ENCODE measurements at places on chromosomes 3 and 15. TPM values are rescaled to one million over a fixed set of nuclear protein-coding genes. Genes with fewer than 3 reads are reported as not detected.

GRCh38 chr15:39823634-39824033 lies 41.0 kb upstream of the FSIP1 start:
- no peak overlapping the region for H3K4me3 ChIP-seq
- no peaks in the 10 kb centered on the region for H3K36me3 ChIP-seq
- no peak overlapping the region for H3K27ac ChIP-seq
- no peak for DNase-seq
- peaks cover 2% of the 10 kb centered on the region for H3K27me3 ChIP-seq

DNA sequence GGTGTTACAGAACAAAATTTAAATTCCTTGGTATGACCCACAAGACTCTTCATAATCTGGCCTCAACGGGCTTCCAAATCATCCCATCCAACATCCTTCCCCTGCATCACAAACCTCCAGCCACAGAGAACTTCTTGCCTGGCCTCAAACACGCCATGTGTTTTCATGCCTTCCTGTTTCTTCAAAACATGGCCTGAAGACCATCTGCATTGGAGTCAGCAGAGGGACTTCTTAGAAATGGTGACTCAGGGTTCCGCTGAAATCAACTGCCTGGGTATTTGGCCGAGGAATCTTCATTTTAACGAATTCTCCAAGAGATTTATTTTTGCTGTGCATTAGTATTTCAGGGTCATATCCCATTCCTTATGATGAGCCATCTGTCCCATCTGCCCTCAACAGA lies 138.1 kb upstream of the RAP2B start:
- H3K27ac ChIP-seq = no peak overlapping the region
- DNase-seq = no peak
- no peaks in the 10 kb centered on the region for H3K27me3 ChIP-seq
- no peaks in the 10 kb centered on the region for H3K4me1 ChIP-seq
- H3K4me3 ChIP-seq = no peak overlapping the region

DNA sequence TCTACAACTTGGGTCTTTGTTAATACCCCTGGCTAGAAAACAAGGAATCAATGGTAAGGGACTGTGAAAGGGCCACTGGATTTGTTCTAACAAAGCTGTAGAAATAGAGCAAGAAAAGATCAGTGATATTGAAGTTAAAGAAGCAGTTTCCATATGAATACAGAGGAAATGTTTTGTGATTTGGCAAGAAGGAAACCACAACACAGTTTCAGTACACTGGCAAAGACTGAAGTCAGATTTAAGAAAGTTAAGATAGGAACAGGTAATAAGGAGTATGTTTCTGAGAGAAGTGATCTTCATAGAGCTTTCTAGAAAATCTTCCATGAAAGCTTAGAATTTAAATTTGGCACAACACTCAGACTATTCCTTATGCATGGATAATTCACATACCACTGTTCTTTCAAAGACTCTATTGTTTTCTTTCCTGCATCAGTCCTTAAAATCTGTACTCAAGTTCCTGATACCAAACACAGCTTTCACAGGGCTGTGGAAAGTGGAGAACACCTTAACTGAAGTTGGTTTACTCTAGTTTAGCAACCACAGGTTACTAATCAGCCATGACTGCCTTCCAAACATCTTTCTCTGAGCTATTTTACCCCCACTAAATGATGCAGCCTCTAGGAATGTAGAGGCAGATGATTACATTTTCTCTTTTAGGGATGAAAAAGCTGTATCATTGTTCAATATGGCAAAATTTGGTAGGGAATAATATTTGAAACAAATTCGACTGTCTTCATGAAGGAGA lies 32.4 kb upstream of the ALCAM start:
- no peaks in the 10 kb centered on the region for H3K4me1 ChIP-seq
- no peaks in the 10 kb centered on the region for H3K36me3 ChIP-seq
- no peak for DNase-seq
- peaks cover 3% of the 10 kb centered on the region for H3K27me3 ChIP-seq

DNA sequence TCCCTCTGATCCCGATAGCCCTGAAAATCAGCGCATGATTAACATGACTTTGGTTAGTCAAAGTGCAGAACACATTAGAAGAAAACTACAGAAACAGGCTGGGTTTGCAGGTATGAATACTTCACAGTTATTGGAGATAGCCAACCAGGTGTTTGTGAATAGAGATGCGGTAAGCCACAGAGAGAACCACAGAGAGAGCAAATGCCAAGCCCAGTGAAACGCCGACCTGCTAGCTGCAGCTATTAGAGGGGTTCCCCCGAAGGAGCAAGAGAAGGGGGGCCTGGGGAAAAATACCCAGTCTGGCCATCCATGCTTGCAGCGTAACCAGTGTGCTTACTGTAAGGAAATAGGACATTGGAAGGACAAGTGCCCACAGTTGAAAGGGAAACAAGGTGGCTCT lies 523.9 kb upstream of the CNTN3 start:
- H3K36me3 ChIP-seq = no peaks in the 10 kb centered on the region
- H3K27me3 ChIP-seq = peaks cover 1% of the 10 kb centered on the region
- H3K4me3 ChIP-seq = no peak overlapping the region
- H3K4me1 ChIP-seq = no peaks in the 10 kb centered on the region
- no peak for DNase-seq

DNA sequence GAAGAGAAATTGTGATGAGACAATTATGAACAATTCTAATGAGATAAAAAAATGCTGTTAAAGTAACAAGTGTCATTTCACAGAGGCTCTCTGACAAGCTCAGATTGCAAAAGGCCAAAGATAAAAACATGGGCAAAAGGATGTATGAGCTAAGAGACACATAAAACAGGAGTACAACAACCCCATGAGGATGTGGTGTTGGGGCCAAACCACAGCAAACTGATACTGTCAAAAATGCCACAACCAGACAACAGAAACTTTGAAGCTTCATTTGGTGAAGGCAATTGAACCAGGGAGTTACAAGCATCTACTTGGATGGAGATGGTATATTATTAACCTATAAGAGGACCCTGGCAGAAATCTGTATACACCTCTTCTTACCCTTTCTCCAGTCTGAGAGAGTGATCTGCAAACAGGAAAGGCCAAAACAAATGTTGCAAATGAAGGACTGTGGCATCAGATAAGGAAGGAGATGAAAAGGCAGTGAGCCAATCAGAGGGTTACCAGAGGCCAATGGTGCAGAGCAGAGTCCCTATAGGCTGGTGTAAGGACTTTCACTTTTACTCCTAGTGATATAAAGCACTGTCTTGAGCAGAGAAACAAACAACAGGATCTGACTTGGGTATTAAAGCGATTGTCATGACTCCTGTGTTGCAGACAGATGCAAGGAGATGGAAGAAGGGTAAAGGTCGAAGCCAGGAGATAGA lies 659.0 kb downstream of the NTRK3 start:
- H3K36me3 ChIP-seq = no peaks in the 10 kb centered on the region
- peaks cover 20% of the 10 kb centered on the region for H3K4me1 ChIP-seq
- H3K27ac ChIP-seq = no peak overlapping the region
- H3K4me3 ChIP-seq = no peak overlapping the region

- H3K36me3 ChIP-seq = no peaks in the 10 kb centered on the region
- DNase-seq = no peak
- H3K4me3 ChIP-seq = no peak overlapping the region
- no peaks in the 10 kb centered on the region for H3K27me3 ChIP-seq
- no peaks in the 10 kb centered on the region for H3K4me1 ChIP-seq
These were observed 938.4 kb upstream of the SEMA6D start for GRCh38 chr15:46778876-46779275.

- H3K4me1 ChIP-seq = no peaks in the 10 kb centered on the region
- H3K27ac ChIP-seq = no peak overlapping the region
- H3K4me3 ChIP-seq = no peak overlapping the region
These were observed 259.4 kb upstream of the PROK2 start for GRCh38 chr3:72044231-72044855.

- H3K36me3 ChIP-seq = peaks cover 13% of the 10 kb centered on the region
- H3K27me3 ChIP-seq = no peaks in the 10 kb centered on the region
- no peak overlapping the region for H3K27ac ChIP-seq
- no peak overlapping the region for H3K4me3 ChIP-seq
- no peaks in the 10 kb centered on the region for H3K4me1 ChIP-seq
These were observed 29.0 kb downstream of the NME9 start for GRCh38 chr3:138300647-138301046.

DNA sequence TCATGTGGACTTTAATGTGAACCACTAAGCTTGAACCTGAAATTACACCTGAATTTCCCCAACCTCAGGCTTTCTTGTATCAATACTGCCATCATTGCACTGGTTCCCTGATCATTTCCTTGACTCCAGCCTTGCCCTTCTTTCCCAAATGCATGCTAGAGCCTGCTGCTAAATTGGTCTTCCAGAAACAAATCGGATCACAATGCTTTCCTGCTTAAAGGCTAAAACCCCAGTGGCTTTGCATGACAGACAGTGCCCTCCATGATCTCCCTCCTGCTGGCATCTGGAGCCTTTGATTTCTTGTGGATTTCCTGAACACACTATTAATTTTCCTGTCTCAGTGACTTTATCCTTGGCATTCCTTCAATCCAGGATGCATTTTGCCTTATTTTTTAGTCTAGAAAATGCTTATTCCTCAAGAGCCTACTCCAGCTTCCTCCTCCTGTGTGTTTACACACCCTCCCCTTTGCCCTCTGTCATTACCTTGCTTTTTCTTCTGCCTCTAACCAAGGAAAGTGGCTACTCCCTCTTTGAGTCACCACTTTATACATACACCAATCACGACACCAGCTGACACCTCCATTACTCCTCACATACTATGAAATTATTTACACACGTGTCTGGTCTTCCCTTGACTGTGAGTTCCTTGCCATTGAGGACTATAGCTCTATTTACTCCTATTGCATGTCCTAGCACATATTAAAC lies 214.6 kb downstream of the KCNAB1 start:
- no peaks in the 10 kb centered on the region for H3K36me3 ChIP-seq
- no peak overlapping the region for H3K4me3 ChIP-seq
- H3K27ac ChIP-seq = no peak overlapping the region
- no peak for DNase-seq

- no peaks in the 10 kb centered on the region for H3K4me1 ChIP-seq
- no peak overlapping the region for H3K4me3 ChIP-seq
- H3K27me3 ChIP-seq = no peaks in the 10 kb centered on the region
- DNase-seq = no peak
These were observed 898.8 kb downstream of the NTRK3 start for GRCh38 chr15:87357637-87358313.

Gene P2RY14
- polyA plus RNA-seq = 2.8 TPM

Gene CAV3
- polyA plus RNA-seq = not detected

Gene SLC38A3
- not detected for polyA plus RNA-seq

DNA sequence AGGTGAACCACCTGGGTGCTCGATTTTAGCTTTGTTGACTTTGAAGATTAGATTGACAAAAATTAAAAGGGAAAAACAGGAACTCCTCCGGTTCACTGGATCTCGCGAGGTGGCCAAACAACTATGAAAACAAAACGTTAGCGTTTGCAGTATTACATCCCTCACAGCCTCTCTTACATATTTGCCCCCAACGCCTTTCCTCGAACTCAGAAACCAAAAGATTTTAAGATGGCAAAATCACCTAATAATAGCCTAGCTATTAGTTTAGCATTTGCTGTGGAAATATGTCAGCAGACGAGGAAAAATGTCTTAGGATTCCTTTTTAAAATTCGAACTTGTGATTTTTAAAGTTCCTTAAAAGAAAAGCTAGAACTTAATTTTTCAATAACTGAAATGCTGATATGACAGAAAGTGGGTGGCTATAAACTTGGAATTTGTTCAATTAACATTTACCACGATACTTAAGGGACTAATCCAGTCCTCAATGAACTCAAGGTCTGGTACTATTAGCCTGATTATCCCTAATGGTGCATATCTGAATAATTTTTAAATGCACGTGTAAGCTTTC lies 491 bp upstream of the SENP7 start:
- H3K4me1 ChIP-seq = peaks cover 49% of the 10 kb centered on the region
- peaks cover 16% of the 10 kb centered on the region for H3K27me3 ChIP-seq
- H3K36me3 ChIP-seq = peaks cover 4% of the 10 kb centered on the region
- peak overlapping the region; percentile 93 for H3K27ac ChIP-seq

DNA sequence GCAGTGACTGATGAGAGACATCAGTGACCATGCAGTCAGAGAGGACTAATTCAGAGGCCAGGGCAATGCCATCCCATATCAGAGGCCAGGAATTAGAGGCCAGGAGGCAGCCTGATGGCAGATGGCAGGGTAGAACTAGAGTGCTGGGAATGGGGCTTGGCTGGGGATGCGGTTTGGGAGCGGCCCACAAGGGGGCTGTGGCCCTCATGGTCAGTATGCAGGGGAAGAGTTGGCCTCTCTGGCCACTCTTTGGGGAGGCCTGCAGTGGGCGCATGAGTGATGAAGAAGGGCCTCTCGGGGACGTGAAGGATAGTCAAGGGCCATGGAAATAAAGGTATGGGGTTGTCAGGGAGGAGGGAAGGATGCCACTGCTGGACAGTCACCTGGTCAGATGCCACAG lies 101.7 kb downstream of the EEFSEC start:
- no peak for DNase-seq
- H3K27ac ChIP-seq = no peak overlapping the region
- no peak overlapping the region for H3K4me3 ChIP-seq
- H3K4me1 ChIP-seq = peaks cover 16% of the 10 kb centered on the region
- H3K36me3 ChIP-seq = peaks cover 17% of the 10 kb centered on the region

- H3K27ac ChIP-seq = no peak overlapping the region
- H3K36me3 ChIP-seq = no peaks in the 10 kb centered on the region
- H3K4me3 ChIP-seq = no peak overlapping the region
These were observed 7.7 kb upstream of the DCP1A start for GRCh38 chr3:53354945-53355498.

Gene KIF15
- polyA plus RNA-seq = not detected

Gene KLHL40
- polyA plus RNA-seq = not detected

Gene ZNF660
- polyA plus RNA-seq = 2.6 TPM

GRCh38 chr15:29685156-29686078 lies 136.9 kb downstream of the TJP1 start:
- H3K4me1 ChIP-seq = no peaks in the 10 kb centered on the region
- peaks cover 1% of the 10 kb centered on the region for H3K27me3 ChIP-seq
- H3K4me3 ChIP-seq = no peak overlapping the region
- H3K36me3 ChIP-seq = no peaks in the 10 kb centered on the region

Gene CD276
- polyA plus RNA-seq = not detected

DNA sequence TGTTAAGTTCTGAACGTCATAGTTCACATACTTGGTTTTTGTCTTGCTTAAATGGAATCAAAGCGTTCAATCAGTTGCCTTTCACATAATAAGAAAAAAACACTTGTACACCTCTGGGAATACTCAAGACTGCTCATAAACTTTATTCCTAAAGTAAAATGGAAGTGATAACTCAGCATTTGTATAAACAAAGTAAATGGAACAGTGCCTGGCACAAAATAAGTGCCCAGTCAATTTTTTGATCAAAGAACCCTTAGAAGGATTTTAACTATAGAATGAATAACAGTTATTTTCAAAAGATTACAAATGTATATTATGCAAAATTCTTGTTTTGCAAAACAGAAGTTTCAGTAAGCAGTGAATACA lies 1.3 kb downstream of the RAB5A start:
- H3K4me1 ChIP-seq = peaks cover 80% of the 10 kb centered on the region
- peaks cover 13% of the 10 kb centered on the region for H3K27me3 ChIP-seq

- H3K4me3 ChIP-seq = no peak overlapping the region
- DNase-seq = no peak
- H3K27ac ChIP-seq = no peak overlapping the region
These were observed 2.2 kb downstream of the FAM174B start for GRCh38 chr15:92653366-92653765.

Gene RASGRF1
- not detected for polyA plus RNA-seq

GRCh38 chr3:187702507-187703033 lies at the start of gene RTP2:
Gene RTP2 (minus strand): TSS chr3:187702557. CDS start chr3:187702128, 429 bp downstream.
- no peaks in the 10 kb centered on the region for H3K36me3 ChIP-seq
- H3K27me3 ChIP-seq = peaks cover 3% of the 10 kb centered on the region
- H3K27ac ChIP-seq = no peak within 1 kb of the TSS
- no peaks in the 10 kb centered on the region for H3K4me1 ChIP-seq

- H3K4me3 ChIP-seq = no peak overlapping the region
- H3K27me3 ChIP-seq = peaks cover 2% of the 10 kb centered on the region
- peak overlapping the region; percentile 62 for H3K27ac ChIP-seq
- H3K4me1 ChIP-seq = peaks cover 71% of the 10 kb centered on the region
- H3K36me3 ChIP-seq = peaks cover 21% of the 10 kb centered on the region
These were observed 232.8 kb upstream of the BHLHE40 start for GRCh38 chr3:4746241-4746958.
